ENCODE measurements at places on chromosomes 2 and 18.

DNA sequence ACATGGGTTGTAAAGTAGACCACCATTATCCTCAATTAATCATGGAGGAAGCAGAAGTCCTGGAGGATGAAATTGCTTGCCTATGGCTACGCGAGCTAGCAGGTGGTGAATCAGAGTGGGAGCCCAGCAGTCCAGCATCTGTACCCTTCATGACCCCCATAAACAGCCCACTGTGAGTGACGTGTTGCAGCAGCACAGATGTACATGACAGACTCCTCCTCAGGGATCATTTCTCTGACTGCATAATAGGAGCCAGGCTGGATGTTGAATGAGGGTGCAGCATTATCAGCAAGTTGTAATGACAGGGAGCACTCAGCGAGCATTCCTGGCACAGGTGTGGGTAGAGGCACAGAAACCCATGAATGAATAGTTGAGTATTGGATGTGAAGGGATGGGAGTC lies 339.3 kb downstream of the MYCN start:
- no peaks in the 10 kb centered on the region for H3K4me1 ChIP-seq
- no peak overlapping the region for H3K4me3 ChIP-seq
- no peak for DNase-seq
- H3K36me3 ChIP-seq = no peaks in the 10 kb centered on the region

DNA sequence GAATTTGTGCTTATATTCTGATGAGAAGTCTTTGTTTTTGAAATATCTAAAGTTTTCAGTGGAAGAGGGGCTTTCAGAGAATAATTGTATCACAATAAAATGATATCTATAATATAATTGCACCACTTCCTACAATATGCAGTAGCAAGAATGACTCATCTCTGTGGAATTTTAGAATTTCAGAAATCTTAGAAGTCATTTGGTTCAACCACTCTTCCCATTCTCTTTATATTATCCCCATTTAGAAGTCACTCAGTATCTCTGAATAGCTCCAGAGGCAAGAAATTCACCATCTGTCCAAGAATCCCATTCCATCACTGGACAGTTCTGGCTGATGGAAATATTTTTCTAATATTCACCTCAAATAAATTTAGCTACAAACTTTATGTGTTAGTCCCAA lies 59.3 kb upstream of the CCDC68 start:
- H3K27ac ChIP-seq = no peak overlapping the region
- no peak overlapping the region for H3K4me3 ChIP-seq
- DNase-seq = no peak
- no peaks in the 10 kb centered on the region for H3K4me1 ChIP-seq
- no peaks in the 10 kb centered on the region for H3K27me3 ChIP-seq
- no peaks in the 10 kb centered on the region for H3K36me3 ChIP-seq

- H3K4me3 ChIP-seq = peak overlapping the region; percentile 60
- DNase-seq = peak; percentile 63
- H3K36me3 ChIP-seq = no peaks in the 10 kb centered on the region
- peaks cover 7% of the 10 kb centered on the region for H3K4me1 ChIP-seq
- H3K27ac ChIP-seq = peak overlapping the region; percentile 97
Observed at GRCh38 chr18:7567474-7568425, 634 bp downstream of the PTPRM start.

GRCh38 chr2:165796129-165796528 lies 2.1 kb upstream of the GALNT3 start:
- no peak for DNase-seq
- H3K36me3 ChIP-seq = no peaks in the 10 kb centered on the region
- H3K4me1 ChIP-seq = peaks cover 3% of the 10 kb centered on the region
- H3K27me3 ChIP-seq = no peaks in the 10 kb centered on the region
- H3K27ac ChIP-seq = no peak overlapping the region

- no peak overlapping the region for H3K4me3 ChIP-seq
- no peaks in the 10 kb centered on the region for H3K27me3 ChIP-seq
- DNase-seq = no peak
- H3K4me1 ChIP-seq = no peaks in the 10 kb centered on the region
- H3K36me3 ChIP-seq = no peaks in the 10 kb centered on the region
- H3K27ac ChIP-seq = peak overlapping the region; percentile 13
Observed at GRCh38 chr18:62938487-62938886, 223.1 kb downstream of the PHLPP1 start.

GRCh38 chr18:45197526-45197970 lies 417.7 kb upstream of the SLC14A2 start:
- no peak overlapping the region for H3K27ac ChIP-seq
- H3K4me1 ChIP-seq = no peaks in the 10 kb centered on the region
- no peaks in the 10 kb centered on the region for H3K27me3 ChIP-seq
- H3K36me3 ChIP-seq = no peaks in the 10 kb centered on the region

DNA sequence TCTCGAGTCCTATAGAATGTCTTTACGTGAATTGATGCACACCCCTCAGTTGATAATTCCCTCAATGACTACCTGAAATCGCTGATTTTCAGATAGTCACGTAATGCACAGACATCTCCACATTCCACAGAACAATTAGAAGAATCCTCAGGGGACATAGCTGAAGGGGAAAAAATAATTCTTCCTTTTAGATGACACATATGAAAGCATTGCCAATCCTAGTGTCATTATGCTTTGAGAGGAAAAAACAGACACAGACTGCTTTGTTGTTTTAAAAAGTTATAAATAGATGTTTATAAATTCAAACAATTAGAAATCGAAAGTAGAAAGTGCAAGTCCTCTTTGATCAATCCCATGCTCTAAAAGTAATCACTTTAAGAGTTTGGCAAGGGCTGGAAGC lies 100.6 kb upstream of the FN1 start:
- H3K27me3 ChIP-seq = no peaks in the 10 kb centered on the region
- H3K36me3 ChIP-seq = no peaks in the 10 kb centered on the region
- H3K4me3 ChIP-seq = no peak overlapping the region
- H3K4me1 ChIP-seq = no peaks in the 10 kb centered on the region
- H3K27ac ChIP-seq = no peak overlapping the region

- no peak overlapping the region for H3K27ac ChIP-seq
- H3K4me3 ChIP-seq = no peak overlapping the region
- H3K4me1 ChIP-seq = no peaks in the 10 kb centered on the region
Observed at GRCh38 chr2:154343282-154343681, 355.2 kb upstream of the KCNJ3 start.

DNA sequence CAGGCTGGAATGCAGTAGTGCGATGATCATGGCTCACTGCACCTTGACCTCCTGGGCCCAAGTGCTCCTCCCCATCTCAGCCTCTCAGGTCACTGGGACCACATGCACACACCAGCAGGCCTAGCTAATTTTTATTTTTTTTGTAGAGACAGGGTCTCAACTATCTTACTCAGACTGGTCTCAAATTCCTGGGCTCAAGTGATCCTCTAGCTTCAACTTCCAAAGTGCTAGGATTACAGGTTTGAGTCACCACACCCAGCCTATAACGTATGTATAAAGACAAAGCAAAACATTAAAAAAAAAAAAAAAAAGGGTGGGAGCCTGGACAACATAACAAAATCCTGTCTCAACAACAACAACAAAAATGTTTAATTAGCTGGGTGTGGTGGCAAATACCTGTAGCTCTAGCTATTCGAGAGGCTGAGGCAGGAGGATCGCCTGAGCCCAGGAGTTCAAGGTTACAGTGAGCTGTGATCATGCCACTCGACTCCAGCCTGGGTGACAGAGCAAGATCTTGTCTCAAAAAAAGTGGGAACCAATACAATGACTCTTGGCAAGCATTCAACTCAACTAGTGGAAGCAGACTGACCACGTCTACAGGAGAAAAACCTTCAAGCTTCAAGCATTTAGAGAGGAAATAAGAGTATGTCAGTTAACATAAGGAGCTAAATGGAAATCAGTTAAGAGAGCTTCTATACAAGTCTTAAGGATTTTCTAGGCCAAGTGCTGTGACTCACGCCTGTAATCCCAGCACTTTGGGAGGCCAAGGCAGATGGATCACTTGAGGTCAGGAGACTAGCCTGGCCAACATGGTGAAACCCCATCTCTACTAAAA lies 2.6 kb downstream of the GTF3C2 start:
- no peaks in the 10 kb centered on the region for H3K27me3 ChIP-seq
- H3K4me1 ChIP-seq = peaks cover 7% of the 10 kb centered on the region
- H3K4me3 ChIP-seq = no peak overlapping the region
- H3K36me3 ChIP-seq = no peaks in the 10 kb centered on the region
- no peak overlapping the region for H3K27ac ChIP-seq
- no peak for DNase-seq

- H3K27me3 ChIP-seq = no peaks in the 10 kb centered on the region
- no peaks in the 10 kb centered on the region for H3K4me1 ChIP-seq
- H3K36me3 ChIP-seq = no peaks in the 10 kb centered on the region
- H3K27ac ChIP-seq = no peak overlapping the region
- no peak for DNase-seq
- no peak overlapping the region for H3K4me3 ChIP-seq
Observed at GRCh38 chr2:144642856-144643255, 122.9 kb upstream of the ZEB2 start.

GRCh38 chr18:10687161-10687925 lies 161.5 kb downstream of the NAPG start:
- H3K27ac ChIP-seq = no peak overlapping the region
- no peak overlapping the region for H3K4me3 ChIP-seq
- no peak for DNase-seq

DNA sequence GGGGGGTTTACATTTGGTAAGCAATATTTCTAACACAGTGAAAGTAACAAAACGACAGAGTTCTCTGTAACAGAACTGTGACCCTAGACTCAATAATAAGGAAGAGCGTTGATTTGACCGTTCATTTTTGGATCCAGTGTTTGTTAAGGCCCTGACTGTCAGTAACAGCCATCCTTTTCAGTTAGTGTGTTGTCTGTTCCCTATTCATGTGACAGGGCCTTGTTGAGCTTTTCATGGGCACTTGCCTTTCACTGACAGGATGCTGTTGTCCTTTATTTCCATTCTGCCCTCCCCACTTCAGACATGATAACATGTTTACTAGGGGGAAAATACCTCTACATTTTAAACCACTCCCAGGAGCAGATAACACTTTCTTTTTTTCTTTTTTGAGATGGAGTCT lies 45.8 kb downstream of the MAP4K4 start:
- H3K27ac ChIP-seq = no peak overlapping the region
- H3K4me1 ChIP-seq = peaks cover 17% of the 10 kb centered on the region
- H3K4me3 ChIP-seq = no peak overlapping the region
- no peaks in the 10 kb centered on the region for H3K27me3 ChIP-seq
- no peak for DNase-seq
- H3K36me3 ChIP-seq = no peaks in the 10 kb centered on the region

DNA sequence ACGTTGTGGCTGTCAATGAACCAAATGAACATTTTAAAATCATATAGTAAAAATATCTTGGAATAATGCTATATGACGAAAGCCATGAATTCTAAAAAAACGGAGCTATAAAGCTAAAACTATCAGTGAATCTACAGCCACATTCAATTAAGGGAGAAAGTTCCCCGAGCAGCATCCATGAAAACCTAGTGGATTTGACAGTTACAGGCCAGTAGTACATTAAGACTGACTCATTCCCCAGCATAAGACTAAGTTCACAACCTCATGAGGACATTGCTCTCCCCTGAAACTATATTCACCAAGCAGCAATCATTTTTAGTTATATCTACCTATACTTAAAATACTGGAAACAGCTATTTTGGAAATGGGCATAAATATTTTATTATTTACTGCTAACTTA lies 36.6 kb downstream of the KIDINS220 start:
- H3K27me3 ChIP-seq = no peaks in the 10 kb centered on the region
- H3K4me1 ChIP-seq = peaks cover 4% of the 10 kb centered on the region
- H3K4me3 ChIP-seq = no peak overlapping the region
- H3K27ac ChIP-seq = no peak overlapping the region
- no peak for DNase-seq
- no peaks in the 10 kb centered on the region for H3K36me3 ChIP-seq

GRCh38 chr18:21896732-21897336 lies 156.2 kb downstream of the MIB1 start:
- no peak overlapping the region for H3K4me3 ChIP-seq
- H3K36me3 ChIP-seq = no peaks in the 10 kb centered on the region
- no peaks in the 10 kb centered on the region for H3K27me3 ChIP-seq
- no peaks in the 10 kb centered on the region for H3K4me1 ChIP-seq
- H3K27ac ChIP-seq = no peak overlapping the region

- DNase-seq = no peak
- H3K36me3 ChIP-seq = no peaks in the 10 kb centered on the region
- H3K27ac ChIP-seq = no peak overlapping the region
- H3K4me1 ChIP-seq = peaks cover 3% of the 10 kb centered on the region
Observed at GRCh38 chr18:24584813-24585212, 124.4 kb downstream of the HRH4 start.

GRCh38 chr2:40244251-40244650 lies 207.6 kb downstream of the SLC8A1 start:
- DNase-seq = no peak
- H3K27ac ChIP-seq = no peak overlapping the region
- peaks cover 2% of the 10 kb centered on the region for H3K4me1 ChIP-seq

DNA sequence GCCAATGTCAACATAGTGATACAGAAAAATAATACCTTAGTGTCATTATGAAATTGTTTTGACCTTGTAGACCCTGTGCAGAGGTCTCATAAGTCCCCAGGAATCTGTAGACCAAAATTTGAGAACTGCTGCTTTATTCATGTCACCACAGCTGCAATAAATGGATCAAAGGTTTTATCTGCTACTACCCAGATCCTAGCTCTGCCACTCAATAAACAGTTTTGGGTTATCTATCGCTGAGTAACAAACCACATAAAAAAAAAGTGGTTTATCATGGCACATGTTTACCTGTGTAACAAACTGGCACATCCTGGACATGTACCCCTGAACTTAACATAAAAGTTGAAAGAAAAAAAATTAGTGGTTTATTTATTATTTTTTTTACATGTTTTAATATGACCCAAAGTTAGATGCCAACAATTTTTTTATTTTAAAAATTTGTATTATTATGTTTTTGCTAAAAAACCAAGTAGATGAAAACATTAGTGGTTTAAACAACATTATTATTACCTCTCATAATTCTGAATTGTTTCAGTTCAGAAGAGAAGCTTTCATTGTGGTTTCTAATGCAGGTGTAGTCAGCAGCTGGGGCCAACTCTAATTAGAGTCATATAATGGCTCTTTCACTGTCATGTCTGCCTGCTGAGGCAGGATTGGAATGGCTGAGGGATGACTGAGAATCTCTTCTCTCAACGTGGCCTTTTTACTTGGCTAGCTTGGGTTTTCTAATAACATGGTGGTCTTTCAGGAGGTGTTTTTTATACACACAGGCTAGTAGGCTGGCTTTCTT lies 103.3 kb upstream of the SLC38A11 start:
- H3K27ac ChIP-seq = no peak overlapping the region
- H3K27me3 ChIP-seq = no peaks in the 10 kb centered on the region
- H3K36me3 ChIP-seq = no peaks in the 10 kb centered on the region
- no peaks in the 10 kb centered on the region for H3K4me1 ChIP-seq

- DNase-seq = no peak
- no peaks in the 10 kb centered on the region for H3K27me3 ChIP-seq
- no peaks in the 10 kb centered on the region for H3K4me1 ChIP-seq
- no peak overlapping the region for H3K4me3 ChIP-seq
Observed at GRCh38 chr2:134425724-134426496, 172.0 kb downstream of the MGAT5 start.

GRCh38 chr2:101087638-101088037 lies 63.5 kb downstream of the TBC1D8 start:
- no peak for DNase-seq
- H3K27me3 ChIP-seq = no peaks in the 10 kb centered on the region
- no peaks in the 10 kb centered on the region for H3K4me1 ChIP-seq

- no peak for DNase-seq
- H3K27ac ChIP-seq = no peak overlapping the region
- no peaks in the 10 kb centered on the region for H3K36me3 ChIP-seq
- no peak overlapping the region for H3K4me3 ChIP-seq
- H3K4me1 ChIP-seq = no peaks in the 10 kb centered on the region
- H3K27me3 ChIP-seq = no peaks in the 10 kb centered on the region
Observed at GRCh38 chr18:14100503-14101286, 31.5 kb downstream of the ZNF519 start.

All from ovary (tissue), 10 donors.